Activated CD4-positive, alpha-beta T cell treated with anti-CD3 and anti-CD28 coated beads, Interleukin-2, amount 10 ng/mL, durations not matched to agents 7 days and 5 days (primary cell): ENCODE measurements at places on chromosomes 13 and 19. TPM values are rescaled to one million over a fixed set of nuclear protein-coding genes. Genes with fewer than 3 reads are reported as not detected.

GRCh38 chr19:21158523-21159135 is 16.8 kb downstream of the ZNF431 start:
- no peak for DNase-seq

DNA sequence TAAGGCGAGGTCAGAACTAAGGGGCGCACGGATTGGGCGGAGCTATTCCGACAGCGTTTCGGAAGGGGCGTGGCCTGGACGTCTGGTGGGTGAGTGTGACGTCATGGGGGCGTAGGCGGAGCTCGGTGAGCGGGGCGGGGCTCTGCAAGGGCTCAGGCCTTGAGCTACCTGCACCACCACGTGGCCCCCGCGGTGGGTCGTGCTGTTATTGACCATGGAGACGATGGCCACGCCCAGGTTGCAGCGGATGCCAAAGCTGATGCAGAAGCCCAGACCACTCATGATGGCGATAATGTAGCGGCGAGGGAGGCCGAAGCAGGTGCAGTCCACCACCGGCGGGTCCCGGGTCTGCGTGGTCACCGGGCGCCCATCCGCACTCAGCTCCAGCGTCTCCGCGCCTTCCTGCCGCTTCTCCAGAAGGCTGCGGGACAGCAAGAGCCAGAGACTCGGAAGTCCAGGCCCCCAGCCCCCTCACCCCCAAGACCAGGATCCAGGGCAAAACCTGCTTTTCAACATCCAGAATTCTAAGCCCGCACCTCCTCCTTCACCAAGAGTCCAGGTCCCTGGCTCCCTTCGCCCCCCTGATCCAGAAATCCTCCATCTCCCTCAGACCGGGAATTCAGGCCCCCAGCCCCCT is 4.8 kb downstream of the SLC17A7 start:
- DNase-seq, result peak; percentile 54

- DNase-seq, result no peak
Observed at GRCh38 chr13:51148223-51148951, 37.3 kb upstream of the C13orf42 start.

- DNase-seq, result no peak
Observed at GRCh38 chr13:103324641-103325040, 258.4 kb upstream of the SLC10A2 start.

GRCh38 chr19:46014534-46014933 is 8.3 kb downstream of the PGLYRP1 start:
- no peak for DNase-seq

- DNase-seq, result peak; percentile 42
Observed at GRCh38 chr13:95660981-95661581, 15.9 kb upstream of the DNAJC3 start.

DNA sequence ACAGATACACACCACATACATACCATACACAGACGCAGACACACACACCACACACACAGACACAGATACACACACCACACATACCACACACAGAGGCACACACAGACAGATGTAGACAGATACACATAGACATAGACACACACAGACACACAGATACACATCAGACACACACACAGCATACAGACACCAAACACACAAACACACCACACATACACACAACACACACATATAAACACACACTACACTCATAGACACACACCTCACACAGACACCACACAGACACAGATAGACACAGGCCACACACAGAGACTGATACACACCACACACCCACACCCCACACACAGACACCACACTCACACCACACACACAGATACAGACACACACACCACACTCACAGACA is 24.9 kb upstream of the SLC7A10 start:
- no peak for DNase-seq

- DNase-seq, result no peak
Observed at GRCh38 chr13:71621174-71622124, 245.6 kb downstream of the DACH1 start.

GRCh38 chr13:32984857-32985626 is 31.2 kb upstream of the KL start:
- DNase-seq, result no peak

GRCh38 chr13:24660023-24660741 is 20.0 kb upstream of the ATP12A start:
- no peak for DNase-seq

- no peak for DNase-seq
Observed at GRCh38 chr13:113886561-113887112, 22.8 kb upstream of the GAS6 start.

DNA sequence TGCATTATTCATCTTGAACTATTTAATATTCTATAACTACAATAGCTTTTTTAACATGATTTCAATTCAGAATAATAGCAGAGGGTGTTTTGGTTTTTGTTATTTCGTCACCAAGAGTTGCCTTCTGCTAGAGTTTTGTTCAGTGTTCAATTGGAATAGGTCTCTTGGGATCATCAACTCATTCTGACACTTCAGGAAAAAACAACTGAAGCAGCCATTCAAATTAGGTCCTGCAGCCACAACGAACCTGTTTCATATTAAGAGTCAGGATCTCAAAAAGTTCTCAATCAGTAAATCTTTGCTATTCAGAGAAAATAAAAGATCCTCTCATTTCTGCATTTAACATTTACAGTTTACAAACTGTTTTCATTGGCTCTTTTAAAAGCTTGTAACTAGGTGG is 2.4 kb upstream of the CHAMP1 start:
- no peak for DNase-seq

DNA sequence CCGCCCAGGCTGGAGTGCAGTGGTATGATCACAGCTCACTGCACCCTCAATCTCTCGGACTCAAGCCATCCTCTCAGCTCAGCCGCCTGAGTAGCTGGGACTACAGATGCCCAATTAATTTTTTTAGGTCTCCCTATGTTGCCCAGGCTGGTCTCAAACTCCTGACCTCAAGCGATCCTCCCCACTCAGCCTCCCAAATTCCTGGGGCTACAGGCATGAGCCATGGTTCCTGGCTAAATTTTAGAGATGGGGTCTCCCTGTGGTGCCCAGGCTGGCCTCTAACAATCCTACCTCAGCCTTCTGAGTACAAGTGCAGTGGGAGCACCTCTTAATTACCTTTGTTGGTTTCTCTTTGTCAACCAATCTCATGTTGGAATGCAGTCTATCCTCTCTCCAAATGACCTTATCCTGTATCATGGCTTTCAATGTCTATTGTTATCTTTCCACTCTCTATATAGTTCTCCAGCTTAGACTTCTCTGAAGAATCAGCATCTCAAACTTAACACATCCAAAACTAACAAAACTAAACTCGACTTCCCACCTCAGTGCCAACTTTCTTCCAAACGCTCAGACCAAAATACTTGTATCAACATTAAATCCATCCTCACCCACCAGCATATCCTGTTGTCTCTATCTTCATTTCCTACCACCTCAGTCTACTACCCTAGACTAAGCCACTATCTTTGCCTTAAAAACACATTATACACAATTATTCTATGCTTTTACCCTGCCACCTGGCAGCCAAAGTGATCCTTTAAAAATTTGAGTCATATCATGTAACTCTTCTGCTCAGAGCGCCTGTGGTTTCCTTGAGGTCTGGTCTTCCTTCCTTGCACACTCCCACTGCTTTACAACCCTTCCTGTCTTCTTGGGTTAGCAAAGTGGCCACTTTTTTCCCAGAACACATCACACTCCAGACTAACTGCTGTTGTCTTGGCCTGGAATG is 6.7 kb downstream of the TPT1 start:
- DNase-seq, result peak; percentile 67

DNA sequence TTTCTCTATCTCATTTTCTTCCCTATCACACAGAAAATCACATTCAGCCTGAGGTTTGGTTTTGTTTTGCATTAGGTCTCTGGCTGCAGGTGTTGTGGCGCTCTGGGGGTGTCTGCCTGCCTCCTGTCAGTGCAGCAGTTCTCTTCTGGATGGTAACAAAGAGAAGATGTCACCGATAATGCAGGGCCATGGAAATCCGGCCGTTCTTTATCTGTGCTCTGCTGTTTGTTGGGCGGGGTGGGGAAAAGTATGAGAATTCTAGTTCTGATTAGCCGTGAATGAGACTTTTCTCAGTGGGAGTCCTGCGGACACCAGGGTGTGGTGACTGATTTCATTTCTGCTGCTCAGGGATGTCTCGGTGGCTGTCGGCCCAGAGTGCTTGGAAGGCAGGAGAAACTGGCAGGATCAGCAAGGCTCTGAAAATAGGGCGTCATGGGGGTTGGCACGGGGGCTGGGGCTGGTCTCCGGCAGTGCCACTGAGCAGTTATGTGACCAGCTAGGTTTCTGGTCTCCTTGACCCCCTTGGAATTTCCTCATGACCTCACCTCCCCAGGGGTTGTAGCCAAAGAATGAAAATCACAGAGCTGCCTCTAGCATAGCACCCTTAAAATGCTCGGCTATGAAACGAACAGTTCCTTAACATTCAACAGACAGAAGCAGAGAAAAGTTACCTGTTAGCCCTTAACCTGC is 5.0 kb downstream of the RNF113B start:
- no peak for DNase-seq

GRCh38 chr13:40534456-40534855 is 132.0 kb downstream of the FOXO1 start:
- no peak for DNase-seq

DNA sequence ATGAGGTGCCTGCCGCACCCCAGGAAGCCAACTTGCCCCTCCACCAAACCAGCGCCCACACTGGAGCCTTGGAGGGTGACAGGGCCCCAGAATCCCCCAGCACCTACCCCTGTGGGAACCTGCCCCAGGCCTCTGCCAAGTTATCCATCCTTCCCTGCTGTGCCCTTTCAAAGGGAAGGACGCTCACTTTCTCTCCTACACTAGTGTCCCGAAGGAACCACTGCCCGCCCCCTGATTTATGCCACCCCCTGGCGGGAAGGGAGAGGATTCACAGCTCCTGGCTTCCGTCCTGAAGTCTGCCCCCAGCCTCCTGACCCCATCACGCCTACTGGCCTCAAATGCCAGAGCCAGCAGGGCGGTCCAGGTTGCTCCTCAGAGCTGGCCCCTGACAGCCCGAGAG is 1.4 kb downstream of the EVI5L start:
- DNase-seq, result no peak

DNA sequence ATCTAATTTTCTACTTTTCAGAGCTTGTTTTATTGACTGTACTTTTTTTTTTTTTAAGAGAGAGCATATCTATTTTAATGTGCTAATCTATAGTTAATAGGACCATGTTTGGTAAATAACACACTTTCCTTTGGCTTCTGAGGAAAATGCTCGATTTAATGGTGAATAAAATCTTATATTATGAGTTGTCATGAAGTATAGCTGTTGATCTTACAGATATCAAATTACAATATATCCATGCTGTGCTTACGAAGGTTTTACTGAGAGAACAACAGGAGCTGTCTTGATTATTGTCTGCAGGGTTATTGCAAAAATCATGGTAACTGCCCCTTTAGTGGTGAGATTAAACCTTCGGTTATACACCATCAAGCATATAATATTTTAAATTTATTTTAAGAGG is 29.6 kb downstream of the URI1 start:
- no peak for DNase-seq

GRCh38 chr13:110984381-110984780 is 69.5 kb upstream of the ANKRD10 start:
- no peak for DNase-seq

GRCh38 chr13:91520952-91521351 is 122.5 kb downstream of the GPC5 start:
- no peak for DNase-seq

GRCh38 chr13:51249770-51250741 is 27.9 kb downstream of the FAM124A start:
- no peak for DNase-seq

DNA sequence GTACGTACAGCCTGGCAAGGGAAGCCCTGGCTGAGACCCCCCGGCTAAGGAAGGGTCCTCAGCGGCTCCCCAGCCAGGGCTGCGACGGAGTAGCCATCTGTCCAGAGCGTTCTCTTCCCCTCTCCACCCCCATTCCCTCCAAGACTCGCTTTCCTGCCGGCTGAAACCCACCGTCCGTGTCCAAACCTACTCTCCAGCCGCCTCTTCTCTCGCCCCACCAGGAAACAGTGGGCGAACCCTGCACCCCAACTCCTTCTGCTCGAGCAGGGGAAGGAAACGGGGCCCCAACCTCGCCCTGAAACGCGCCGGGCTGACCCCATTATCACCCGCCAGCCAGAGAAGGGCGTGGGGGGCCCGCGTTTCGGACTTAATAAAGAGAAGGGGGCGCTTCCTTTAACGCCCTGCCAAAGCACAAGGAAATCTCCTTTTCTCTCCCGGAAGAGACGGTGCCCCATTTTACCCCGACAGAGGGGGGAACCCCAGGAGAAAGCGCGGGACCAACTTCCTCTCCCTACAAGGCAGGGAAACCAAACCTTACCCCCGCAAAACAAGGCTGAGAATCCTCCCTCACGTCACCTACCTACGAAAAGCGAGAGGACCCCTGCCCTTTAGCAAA is 2.5 kb downstream of the ZC3H4 start:
- DNase-seq, result peak; percentile 62

DNA sequence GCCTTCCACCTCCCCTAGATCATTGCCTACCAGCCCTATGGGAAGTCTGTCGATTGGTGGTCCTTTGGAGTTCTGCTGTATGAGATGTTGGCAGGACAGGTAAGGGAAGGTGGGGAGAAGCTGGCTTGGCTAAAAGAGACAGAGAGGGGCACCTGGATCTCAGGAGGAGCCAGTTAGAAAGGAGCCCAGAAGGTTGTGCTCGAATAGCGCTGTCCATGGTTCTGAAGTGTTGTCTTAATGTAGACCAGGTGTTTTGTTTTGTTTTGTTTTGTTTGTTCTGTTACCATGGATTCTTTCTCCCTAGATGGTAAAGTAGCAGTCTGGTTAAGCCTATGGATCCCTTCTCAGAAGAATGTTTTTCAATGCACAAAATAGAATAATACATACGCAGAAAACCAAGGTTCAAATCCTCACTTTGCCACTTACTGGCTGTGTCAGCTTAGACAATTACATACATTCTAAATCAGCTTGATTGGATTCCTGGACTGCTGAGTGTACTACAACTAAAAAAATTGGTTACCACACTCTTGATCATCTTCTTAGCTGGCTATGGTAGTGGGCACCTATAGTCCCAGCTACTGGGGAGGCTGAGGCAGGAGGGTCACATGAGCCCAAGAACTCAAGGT is 5.9 kb upstream of the CACNG7 start:
- peak; percentile 72 for DNase-seq

DNA sequence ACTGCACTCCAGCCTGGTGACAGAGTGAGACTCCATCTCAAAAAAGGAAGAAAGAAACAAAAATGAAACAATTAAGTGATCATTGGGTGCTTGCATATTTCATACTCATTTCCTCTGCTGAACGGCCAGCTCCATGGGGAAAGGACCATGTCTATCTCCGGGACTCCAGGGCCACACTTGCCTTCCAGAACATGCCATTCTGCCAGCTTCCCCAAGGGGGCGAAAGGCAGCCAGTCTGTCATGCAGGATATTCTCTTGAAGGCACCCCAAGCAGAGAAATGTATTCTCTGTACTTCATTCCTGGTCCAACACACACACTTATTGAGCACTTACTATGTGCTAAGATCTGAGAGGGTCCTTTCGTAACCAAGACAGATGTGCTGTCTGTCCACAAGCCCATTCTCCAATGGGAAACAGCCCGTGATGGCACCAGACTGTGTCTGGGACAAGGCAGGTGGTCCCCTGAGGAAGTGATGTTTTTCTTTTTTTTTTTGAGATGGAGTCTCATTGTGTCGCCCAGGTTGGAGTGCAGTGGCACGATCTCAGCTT is 10.2 kb upstream of the CARM1 start:
- DNase-seq, result peak; percentile 42

The C19orf67 gene
- total RNA-seq, result not detected

The KLK12 gene
- total RNA-seq, result not detected

The COMP gene
- not detected for total RNA-seq

The S1PR5 gene
- total RNA-seq, result not detected

The PROZ gene
- total RNA-seq, result 0.19 TPM

The HAUS8 gene
- 46.3 TPM for total RNA-seq

The CYP2A6 gene
- total RNA-seq, result not detected

The F10 gene
- total RNA-seq, result not detected

The ZNF610 gene
- total RNA-seq, result 2.8 TPM
